ENCODE measurements at places on chromosomes 16 and 17.

DNA sequence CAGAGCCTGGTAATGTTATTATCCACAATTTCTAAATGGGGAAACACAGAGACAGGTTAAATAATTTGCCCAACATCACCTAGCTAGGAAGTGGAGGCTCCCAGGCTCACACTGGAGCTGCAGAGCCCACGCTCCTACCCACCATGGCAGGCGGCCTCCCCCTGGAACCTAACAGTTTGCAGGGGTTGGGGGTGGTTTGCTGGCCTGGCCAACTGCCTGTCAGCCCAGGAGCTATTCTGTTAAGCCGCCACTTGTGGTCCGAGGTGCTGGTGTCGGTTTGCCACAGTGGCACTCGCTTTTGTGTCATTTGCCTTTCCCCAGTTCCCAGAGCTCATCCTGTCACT, 3.6 kb downstream of the PRCD start:
- DNase-seq: peak; percentile 62

GRCh38 chr17:47675380-47676198, 18.4 kb upstream of the TBKBP1 start:
- DNase-seq: no peak

- no peak for DNase-seq
Observed at GRCh38 chr17:74612046-74612445, 11.5 kb downstream of the CD300E start.

- DNase-seq: peak; percentile 40
Observed at GRCh38 chr17:6910987-6911603, 79.6 kb upstream of the TEKT1 start.

DNA sequence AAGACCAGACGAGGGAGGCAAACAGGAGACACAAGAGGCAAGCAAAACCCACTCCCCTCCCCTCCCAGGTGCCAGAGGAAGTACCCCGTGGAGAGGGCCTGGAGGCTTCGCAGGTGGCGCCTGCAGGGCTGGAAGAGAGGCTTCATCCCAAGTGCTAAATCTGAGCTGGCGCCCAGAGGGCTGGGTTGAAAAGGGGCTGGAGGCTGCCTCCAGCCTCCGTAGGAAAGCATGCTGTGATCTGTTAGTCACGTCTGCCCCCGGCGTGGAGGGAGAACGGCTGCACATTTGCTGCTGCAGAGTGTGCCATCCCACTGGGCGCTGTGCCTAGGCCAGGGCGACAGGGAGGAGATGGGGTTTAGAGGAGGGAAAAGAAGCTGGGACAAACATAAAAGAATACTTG, 16.9 kb downstream of the RPH3AL start:
- peak; percentile 92 for DNase-seq

DNA sequence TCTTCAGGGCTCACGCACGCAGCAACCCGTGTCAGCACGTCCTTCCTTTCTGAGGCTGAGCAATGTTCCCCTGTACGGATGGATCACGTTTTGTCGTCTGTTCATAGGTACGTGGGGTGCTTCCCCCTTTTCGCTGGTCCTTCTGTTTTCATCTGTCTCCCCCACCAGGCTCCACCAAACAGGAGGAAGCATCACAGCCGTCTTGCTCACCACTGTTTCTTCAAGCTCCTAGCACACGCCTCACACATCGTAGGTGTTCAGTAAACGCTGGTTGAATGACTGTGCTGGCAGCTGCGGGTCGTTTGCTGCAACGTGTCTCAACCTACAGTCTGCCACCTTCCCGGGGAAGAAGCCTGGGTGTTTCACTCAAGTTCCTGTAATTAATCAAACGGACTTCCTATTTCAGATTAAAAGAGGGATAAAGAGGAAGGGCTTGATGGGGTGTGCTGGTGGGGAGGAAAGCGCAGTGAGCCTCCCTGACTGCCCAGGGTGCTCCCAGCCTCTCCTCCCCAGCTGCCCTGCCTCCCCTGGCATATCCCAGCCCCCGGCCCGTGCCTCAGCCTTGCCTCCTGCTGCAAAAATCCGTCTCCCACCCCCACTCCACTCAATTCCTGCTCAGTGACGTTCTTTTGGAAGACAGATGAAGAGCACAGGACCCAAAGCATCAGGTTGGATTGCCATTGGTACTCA, 76.7 kb upstream of the DOC2B start:
- DNase-seq: no peak

- DNase-seq: no peak
Observed at GRCh38 chr16:68074850-68075555, 10.2 kb upstream of the NFATC3 start.

DNA sequence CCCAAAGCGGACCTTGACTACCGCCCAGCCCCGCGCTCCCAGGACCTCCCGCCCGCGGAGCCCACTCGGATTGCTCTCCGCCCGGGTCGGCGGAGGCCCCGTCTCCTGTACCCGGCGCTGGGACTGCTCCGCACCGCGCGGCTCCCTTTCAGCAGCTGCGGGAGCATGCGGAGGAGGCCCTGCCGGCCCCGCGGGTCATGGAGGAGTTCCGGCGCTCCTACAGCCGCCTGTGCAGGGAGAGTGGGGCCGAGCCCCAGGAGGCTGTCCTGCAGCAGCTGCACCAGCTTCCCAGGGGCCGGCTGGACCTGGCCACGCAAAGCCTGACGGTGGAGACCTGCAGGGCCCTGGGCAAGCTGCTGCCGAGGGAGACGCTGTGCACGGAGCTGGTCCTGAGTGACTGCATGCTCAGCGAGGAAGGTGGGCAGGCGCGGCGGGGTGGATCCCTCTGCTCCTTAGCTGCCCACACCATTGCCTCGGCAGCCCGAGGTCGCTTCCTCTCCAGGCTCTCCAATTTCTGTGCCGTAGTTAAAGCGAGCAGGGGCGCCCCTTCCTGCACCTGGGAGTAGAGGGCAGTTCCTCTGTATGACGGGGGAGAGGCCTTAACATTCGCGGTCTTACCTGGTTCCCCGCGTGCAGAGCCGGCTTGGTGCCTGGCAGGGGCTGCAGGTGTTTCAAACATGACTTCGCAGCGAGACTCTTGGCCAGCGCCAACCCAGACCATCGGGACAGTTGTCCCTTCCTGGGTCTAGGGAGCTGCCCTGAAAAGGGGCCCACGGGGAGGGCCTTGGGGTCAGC, 539 bp downstream of the LRRC45 start:
- peak; percentile 49 for DNase-seq

DNA sequence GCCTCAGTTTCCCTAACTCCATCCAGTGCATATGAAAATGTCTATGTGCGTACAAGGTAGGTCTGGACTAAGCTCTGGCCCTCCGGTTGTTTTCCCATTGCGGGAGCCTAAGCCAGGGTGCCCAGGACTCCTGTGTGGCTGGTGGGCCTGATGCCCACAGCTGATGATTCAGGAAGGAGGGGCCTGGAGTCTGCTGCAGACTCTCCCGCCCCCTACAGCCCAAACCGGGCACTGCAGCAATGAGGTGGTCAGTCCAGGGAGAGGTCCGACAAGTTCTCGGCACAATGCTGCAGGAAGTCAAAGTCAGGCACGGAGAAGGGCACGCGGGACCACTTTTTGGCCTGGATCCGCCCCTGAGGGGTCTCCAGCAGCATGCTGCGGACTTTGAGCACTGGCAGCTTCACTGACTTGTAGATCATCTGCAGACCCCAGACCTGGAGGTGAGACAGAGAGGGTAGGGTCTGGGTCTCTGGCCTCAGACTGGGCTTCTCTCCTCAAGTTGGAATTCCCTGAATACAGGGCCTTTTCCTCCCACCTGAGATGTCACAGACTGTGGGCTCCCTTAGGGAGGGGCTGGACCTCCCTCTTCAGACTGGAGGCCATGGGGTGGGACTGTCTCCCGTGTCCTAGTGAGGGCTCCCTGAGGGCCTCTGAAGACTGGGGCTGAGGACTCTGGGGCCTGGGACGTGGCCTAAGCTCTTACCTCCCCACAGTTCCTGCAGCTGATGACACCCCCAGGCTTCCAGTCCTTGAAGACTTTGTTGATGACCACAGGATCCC, 3.4 kb upstream of the ZNF385C start:
- DNase-seq: peak; percentile 79

GRCh38 chr16:49351096-49351487, 22.5 kb upstream of the C16orf78 start:
- peak; percentile 49 for DNase-seq

DNA sequence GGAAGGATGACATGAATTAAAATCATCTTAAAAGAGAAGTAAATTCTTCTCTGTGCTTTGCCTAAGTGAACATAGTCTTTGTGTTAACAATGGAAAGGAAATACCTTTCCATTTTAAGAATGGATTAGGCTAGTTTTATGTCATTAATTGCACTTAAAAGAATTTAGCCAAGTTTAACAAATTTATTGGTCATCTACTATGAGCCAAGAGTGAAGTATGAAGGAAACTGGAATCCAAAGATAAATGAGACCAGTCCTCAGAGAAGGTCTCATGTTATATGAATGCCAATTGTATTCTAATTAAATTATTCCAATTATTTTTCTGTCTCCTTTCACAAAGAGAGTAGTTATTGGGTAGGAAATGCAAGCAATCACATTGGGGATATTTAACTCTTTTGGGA, 741.3 kb upstream of the SOX9 start:
- no peak for DNase-seq

DNA sequence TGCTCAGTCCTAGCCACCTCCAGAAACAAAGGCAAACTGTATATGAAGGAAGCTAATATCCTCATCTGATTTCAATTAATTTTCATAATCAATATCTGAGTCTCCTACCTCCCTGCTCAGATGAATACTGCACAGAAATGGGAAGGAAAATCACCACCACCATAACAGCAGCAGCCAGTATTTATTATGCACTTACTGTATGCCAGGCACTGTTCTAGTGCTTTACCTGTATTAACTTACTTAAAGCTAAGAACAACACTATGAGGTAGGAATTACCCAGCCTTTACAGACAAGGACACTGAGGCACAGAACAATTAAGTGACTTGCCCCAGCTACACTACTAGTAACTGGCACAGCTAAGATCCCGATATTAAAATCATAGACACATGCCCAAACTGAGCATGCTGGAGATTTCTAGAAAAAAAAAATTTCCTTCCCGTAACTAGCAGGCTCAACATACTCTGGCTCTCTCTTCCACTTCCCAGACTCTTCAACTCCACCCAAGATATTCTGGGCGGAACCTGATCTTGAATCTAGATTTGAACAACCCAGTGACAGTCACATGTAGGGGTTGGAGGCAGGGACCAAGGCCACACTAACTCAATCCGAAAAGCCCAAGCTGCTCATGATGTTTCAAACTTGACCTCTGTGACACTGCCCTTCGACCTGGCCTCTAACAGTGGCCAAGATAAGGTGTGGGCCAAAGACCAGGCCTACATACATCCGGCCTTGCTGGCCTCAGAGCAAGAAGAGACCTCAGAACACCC, 3.9 kb downstream of the TRIM25 start:
- no peak for DNase-seq

- DNase-seq: no peak
Observed at GRCh38 chr16:19746561-19746960, 28.5 kb downstream of the IQCK start.

GRCh38 chr16:88617268-88618031, 20.9 kb upstream of the IL17C start:
- DNase-seq: peak; percentile 63

DNA sequence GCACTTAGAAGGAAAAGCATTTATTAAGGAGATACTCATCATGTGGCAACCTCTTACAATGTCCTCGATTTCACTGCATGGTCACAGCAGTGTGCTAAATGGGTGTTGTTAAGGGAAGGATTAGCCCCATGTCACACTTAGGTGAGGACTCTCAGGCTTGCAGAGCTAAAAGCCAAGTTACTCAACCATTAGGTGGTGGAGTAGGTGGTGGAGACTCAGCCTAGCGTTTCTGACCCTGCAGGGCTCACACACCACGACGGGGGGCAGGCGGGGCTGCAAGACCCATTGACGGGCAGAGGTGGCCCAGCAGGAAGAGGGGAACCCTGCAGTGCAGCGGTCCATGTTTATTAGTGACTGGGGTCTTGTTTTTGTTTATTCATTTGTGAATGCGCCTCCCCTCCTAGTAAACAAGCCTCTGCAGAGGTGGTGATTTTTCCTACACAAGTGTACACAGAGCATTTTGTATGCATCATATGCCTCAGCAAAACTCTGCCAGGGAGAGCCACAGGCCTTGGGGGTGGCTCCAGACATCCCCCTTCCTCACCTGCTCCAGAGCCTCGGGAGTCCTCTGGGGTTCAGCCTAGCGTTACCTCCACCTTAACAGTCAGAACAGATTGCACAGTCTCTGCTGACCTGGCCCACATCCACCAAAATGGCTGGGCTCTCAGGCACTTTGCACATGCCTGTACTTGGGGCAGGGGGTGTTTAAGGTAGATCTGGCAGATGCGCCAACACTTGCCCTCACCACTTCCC, 216.7 kb downstream of the C16orf95 start:
- peak; percentile 68 for DNase-seq

DNA sequence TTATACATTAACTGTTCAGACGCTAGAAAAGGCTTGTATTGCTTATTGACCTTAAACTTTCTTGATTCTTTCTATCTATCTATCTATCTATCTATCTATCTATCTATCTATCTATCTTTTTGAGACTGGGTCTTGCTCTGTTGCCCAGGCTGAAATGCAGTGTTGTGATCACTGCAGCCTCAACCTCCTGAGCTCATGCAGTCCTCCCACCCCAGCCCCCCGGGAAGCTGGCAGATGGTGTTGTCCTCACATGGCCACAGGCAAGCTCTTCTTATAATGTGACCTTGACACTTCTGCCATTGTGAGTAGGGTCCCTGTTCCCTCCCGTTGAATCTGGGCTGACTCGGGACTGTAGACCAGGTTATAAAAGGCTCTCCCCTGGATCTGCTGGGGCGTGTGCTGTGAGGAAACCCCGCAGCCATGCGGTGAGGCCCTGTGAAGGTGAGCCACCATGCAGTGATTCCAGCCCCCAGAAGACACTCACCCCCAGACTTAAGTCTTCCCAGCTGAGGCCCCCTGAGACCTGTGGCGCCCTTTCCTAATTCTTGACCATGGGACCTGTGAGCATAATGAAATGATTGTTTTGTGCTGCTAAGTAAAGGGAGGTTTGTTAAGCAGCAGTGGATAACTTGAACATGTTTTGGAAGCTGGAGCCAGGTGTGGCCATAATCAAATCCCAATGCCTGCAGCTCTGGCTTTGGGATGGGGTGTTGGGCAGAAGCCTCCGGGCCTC, 54.3 kb downstream of the RPTOR start:
- no peak for DNase-seq

DNA sequence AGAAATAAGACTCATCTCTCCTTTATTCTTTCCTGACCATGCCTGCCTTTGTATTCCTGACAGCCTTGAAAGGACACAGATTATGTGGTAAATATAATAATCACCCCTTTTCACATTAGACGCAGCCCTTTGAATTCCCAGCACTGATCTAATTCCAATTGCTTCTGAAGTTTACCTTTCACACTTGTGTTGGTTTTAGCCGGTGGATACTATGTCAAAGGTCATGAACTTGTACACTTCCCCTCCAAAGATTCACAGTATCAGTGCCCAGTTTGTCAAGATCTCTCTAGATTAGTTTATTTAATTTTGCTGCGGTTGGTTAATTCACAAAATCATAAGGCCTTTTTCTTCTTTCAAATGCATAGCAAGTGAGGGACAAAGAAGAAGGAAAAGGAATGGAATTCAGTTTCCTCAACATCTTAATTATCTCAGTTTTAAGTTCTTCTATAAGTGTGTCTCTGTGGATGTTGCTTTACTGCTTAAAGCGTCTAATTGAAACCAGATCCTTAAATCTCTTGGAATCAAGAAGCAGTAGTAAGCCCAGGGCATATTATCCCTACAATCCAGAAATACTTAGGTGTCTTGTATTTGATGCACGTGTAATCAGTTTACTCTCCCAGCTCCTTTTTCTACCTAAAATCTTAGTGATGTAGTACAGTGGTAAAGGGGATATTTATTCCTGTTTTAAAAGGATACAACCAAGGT, 174.3 kb upstream of the TBX2 start:
- DNase-seq: no peak
